ENCODE measurements at places on chromosomes 13 and 19.

DNA sequence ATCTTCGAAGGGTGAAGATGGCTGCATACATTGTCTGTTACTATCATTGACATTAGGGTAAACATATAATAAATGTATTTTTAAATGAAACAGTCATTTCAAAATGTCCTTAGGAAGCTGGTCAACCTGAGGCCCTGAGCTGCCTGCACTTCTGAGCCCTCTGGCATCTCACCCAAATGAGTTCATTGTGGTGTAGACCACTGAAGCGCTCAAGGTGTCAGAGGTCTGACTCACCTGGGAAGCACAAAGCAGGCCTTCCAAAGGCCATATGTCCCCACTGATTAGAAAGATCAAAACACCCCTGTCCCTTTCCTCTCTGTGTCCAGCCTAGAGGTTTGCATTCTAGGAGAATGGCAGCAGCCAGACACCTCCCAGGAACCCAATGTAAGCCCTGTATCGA is 59.6 kb downstream of the COL4A2 start:
- no peak for DNase-seq

DNA sequence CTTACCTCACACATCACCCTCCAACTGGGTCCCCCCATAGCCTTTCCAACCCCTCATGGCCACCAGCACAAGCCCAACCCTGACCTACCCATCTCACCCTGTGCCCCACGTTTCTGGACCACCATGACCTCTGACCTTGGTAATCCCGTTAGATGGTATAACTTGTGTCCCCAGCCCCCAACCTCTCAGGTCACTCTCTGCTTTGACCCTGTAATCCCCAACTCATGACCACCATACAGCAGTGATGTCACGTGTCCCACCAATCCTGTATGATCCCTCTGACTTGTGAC is 8.5 kb downstream of the KLC3 start:
- DNase-seq: no peak

- no peak for DNase-seq
These were observed 825 bp upstream of the YIF1B start for GRCh38 chr19:38316477-38317067.

DNA sequence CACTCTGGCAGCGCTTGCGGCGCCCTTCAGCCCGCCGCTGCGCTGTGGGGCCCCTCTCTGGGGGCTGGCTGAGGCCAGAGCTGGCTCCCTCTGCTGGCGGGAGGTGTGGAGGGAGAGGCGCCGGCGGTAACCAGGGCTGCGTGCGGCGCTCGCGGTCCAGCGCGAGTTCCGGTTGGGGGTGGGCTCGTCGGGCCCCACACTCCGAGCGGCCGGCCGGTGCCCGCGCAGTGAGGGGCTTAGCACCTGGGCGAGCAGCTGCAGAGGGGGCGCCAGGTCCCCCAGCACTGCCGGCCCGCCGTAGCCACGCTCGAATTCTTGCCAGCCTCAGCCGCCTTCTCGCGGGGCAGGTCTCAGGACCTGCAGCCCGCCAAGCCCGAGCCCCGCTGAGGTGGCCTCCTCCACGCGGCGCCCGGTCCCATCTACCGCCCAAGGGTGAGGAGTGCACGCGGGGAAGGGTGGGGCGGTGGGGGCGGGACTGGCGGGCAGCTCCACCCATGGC is 879.0 kb upstream of the SLITRK5 start:
- DNase-seq: no peak

- no peak for DNase-seq
These were observed 143.2 kb upstream of the ZNF507 start for GRCh38 chr19:32202244-32202643.

GRCh38 chr19:55406826-55407549 is 600 bp downstream of the UBE2S start:
- DNase-seq: peak; percentile 36

- no peak for DNase-seq
These were observed 52.5 kb upstream of the EEF1AKMT1 start for GRCh38 chr13:20826301-20826700.

DNA sequence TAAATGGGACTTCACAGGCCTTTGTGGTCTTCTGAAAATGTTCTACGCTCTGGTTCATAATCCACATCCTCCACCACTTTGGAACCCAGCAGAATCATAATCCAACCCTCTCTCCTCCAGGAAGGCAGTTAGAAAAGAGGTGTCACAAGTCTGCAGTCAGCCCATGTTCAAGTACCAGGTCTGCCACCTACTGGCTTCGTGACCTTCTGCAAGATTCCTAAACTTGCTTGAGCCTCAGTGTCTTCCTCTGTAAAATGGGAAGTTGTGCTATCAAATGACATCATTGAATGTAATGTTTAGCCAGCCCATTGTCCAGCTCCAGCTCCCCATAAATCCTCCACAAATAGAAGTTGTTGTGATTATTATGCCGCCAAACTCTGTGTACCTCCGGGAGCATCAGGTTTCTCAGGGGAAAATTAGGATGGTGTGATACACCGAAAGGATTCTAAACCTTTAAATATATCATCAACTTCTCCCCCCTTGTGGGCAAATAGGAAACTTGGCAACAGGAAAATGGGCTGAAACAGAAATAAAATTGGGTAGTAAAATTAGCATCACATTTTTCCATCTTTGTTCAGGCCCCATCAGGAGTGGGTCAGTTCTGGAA is 109.7 kb downstream of the NUFIP1 start:
- peak; percentile 19 for DNase-seq

DNA sequence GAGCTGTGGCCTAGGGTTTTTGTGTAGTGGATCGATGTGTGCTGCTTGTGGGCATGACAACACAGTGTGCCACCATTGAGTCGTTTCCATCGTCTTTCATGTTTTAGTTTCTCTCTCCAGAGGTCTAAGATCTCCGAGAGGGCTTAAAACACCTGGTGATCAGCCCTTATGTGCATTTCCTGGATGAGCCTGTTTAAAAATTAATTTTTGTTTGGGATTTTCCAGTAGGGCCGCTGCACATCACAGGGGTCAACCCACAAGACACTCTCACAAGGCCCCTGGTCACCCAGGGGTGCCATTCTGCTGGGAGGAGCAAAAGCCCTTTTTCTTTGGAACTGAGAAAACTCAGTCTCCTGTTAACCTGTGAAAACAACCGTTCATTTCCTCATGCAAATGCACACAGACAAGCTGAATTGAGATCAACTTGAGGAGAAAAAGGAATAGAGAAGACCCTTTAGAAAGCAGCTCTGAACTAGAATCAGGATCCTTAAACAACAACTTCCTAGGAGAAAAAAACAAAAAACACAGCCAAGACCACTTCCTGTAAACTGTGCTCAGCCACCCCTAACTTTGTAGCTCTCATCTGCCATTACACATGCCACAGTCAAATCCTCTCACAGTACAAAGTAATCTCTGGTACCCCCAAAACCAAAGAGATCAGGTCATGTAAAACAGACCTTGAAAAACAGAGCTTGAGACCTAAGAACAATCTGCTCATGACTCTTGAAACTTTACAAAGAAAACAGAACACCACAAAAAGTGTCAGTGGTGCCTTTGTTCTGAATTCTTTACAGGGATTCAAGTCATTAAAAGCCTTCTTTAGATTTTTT is 8.3 kb upstream of the MTRF1 start:
- no peak for DNase-seq

GRCh38 chr13:39415008-39415802 is 187.8 kb downstream of the LHFPL6 start:
- DNase-seq: no peak

- DNase-seq: no peak
These were observed 27.4 kb downstream of the LATS2 start for GRCh38 chr13:21033856-21034602.

- no peak for DNase-seq
These were observed 41.5 kb upstream of the TSC22D1 start for GRCh38 chr13:44617648-44618047.

DNA sequence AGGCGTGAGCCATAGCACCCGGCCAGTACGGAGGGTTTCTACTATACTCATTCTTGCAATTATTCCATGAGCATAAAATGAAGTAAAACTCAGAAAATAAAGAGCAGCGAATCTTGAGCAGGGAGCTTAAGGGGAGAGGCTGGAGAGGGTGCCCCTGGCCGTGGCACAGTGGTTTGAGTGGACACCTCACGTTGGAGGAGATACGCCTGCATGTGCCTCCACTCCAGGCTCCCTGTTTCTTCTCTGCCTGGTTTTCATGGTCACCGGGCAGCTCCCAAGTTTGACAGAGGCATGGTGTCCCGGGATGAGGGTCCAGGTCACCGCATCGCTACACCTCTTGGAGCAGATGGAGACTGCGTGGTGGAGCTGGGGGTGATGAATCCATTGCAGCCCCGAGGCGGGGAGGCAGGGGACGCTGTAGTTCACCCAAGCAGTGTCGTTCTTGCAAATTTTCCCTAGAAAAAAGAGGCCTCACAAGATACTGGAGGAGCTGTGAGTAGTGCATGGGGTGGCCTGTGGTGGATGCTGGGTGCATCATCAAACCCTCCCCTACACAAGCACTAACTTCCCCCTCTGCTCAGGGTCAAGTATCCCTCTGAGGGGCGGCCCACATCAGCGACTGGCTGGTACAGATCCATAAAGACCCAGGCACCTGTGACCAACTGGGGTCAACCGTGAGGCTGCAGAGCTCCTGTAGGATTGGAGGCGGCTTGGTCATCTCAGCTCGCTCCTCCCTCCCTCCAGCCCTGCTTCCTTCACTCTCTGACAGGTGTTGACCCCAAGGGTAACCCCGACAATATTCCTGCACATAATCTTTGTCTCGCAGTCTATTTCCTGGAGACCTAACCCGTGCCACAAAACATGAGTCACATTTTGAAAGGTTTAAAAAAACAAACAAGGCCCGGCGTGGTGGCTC is 3.6 kb upstream of the MIER2 start:
- no peak for DNase-seq

GRCh38 chr19:33988601-33989000 is 183.7 kb upstream of the LSM14A start:
- DNase-seq: no peak

DNA sequence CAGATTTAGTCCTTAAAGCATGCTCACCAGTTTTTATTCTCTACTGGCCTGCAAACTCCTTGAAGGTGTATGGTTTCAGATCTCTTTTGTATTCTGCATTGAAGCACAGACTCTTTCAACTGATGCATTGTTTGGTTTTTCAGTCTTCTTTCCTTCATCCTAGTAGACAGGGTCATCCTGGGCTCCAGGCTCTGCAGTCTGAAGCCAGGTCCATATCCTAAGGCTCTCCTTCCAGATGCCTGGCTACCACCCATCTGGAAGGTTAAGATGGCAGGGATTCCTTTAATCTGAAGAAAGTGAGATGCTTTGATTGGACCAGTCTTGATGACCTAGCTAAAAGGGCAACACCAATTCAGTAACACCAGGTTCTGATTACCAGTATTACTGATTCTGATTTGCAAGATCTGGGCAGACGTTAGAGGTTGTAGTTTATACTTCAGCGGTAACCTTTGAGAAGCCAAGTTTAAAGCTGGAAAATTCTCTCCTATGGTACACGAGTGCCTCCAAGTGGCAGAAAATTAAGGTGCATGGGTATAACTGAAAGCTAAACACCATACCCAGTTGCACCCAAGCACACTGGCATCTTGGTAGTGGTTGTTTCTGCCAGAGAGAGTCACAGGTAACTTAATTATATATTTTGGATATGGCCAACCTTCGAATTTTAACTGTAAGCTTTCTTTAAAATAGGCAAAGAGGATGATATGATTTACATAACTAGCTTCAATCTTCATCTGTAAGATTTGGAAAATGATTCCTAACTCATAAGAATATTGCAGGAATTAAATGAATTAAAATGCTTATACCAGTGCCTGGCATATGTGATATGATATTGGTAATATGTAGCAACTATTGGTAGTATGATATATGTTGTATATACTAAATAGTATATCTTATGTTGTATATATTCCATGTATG is 1651.9 kb upstream of the MIR17HG start:
- no peak for DNase-seq

DNA sequence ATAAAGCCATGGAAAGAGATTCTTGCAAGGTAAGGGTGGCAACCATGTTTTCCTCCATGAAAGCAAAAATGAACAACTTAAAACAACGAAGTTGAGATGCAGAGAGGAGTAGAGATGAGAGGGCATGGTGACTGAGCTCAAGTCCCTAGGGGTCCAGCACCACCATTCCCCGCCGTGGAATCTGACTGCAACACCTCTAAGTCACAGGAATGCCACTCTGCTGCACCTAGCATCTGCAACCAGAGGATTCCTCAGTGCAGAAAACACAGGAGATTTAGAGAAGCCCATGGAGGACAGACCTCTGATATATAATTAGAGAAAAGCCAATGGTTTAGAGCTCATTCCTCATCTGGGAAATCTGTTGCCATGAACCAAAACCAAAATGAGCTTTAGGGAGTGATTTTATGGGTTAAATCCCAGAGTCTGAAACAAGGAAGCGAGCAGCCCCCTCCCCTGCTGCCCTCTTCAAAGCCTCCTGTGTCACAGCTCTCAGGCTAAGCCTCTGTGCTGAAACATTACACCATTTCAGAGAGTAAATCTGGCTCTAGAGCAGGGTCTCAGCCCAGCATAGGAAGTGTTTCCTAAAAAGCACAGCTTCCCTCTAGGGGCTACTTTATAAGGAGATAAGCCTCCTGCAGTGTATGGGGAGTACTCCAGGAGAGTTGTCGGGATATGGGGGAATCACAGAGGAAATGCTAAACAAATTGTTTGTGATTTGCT is 1043.6 kb downstream of the UQCRFS1 start:
- no peak for DNase-seq

- DNase-seq: no peak
These were observed 572.0 kb downstream of the IRS2 start for GRCh38 chr13:109214393-109214792.

DNA sequence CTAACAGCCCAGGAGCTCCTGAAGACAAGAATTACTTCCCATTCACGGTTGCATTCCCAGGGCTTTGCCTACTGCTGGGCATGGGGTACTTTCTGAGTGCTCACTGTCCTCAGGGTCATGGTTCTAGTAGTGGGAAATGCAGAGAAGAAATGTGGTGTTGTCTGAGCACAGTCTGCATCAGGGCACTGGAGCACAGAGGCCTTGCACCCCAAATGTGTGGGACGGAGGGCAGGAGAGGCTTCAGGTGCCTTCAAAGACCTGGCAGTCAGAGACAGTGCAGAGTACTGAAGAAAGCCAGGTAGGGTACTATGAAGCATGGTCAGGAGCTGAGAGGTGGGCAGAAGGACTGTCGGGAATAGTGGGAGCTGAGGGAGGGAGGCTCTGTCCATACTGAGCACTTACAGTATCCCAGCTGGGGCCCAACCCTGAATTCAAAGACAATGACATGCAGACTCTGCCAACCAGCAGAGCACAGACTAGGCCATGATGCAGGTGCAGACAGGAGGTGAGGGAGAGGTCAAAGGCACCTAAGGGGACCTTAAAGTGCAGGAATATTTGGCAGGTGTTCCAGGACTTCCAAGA is 144.4 kb downstream of the USP12 start:
- DNase-seq: no peak

DNA sequence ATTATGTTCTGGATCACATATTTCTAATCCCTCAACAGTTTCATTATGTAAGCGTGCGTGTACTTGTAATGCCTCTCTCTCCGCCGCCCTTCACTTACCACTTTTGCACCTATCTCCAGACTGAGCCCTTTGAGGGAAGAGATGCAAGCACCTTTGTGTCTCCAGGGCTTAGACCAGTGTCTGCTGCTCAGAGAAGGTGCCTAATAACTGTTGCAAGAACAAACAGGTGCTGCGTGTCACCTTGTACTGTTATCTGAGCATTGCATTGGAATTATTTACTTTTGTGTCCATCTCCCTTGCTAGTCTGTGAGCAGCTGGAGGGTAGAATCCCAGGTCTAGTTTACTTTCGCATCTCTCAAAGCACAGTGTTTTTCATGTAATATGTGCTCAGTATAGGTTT is 156.2 kb downstream of the FLT1 start:
- DNase-seq: no peak

All from activated CD4-positive, alpha-beta memory T cell treated with anti-CD3 and anti-CD28 coated beads, Interleukin-2, amount 10 ng/mL, durations not matched to agents 7 days and 5 days (primary cell).